ENCODE measurements at places on chromosomes 7 and 10.

- no peak for DNase-seq
These were observed 68.1 kb downstream of the CUZD1 start for GRCh38 chr10:122777515-122778059.

DNA sequence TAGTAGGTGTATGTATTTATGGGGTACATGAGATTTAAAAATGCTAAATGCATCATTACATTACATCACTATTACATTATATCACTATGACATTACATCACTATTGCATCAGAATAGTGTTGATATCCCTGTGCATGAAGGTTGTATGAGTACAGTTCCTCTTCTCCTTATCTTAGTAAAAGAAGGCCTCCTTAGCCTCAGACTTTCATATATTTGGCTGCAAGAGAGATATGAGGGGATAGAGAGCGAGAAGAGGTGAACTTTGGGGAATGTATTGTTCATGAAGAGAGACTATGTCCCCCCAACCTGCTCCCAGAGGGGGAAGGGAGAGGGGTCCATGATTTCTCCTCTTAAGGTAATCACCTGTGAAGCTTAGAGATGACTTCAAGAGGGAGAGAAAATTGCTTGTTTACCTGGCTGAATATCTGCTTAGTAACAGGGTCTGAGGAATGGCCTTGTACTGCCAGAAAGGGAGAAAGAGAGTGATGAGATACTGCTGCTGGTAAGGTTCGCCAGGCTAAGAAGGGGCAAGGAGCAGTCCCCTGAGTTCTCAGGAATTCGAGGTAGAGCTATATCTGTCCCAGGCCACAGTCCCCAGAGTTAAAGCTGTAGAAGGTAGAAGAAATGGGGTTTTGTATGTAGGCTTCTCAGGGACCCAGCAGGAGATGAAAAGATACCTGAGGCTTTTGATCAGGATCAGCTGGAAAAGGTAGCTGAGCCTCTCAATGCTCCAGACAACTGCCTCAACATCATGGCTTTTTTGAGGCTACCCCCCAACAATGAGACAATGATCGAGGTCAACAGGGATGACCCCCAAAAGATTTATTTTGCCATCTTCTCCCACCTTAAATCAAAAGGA lies 168.4 kb upstream of the WNT16 start:
- DNase-seq, result no peak

GRCh38 chr10:78313048-78313381 lies 279.4 kb downstream of the RPS24 start:
- DNase-seq, result no peak

- no peak for DNase-seq
These were observed 47.3 kb upstream of the VIPR2 start for GRCh38 chr7:159192013-159192412.

GRCh38 chr7:15559416-15559928 lies 2.3 kb downstream of the AGMO start:
- no peak for DNase-seq

- DNase-seq, result no peak
These were observed 39.0 kb downstream of the CLEC2L start for GRCh38 chr7:139562491-139562890.

- no peak for DNase-seq
These were observed 82.6 kb downstream of the KCNMA1 start for GRCh38 chr10:77554996-77555397.

DNA sequence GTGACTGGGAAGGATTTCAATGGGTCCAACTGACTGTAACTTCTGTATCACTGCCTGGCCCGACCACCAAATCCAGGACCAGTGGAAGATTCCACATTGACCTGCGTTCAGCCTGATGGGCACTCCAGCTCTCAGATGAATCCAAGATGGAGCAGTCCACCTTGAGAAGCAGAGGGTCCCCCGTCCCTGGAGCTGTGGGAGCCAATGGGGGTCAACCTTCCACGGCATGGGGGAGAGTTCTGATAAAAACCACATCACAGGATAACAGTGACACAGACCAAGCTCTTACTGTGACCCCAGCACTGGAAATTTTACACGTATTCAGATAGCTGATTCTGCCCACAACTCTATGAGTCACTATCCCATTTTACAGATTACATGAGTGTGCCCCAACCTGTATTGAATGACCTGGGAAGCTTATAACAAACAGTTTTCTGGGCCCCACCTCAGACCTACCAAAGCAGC lies 11.2 kb downstream of the ZCCHC24 start:
- no peak for DNase-seq

DNA sequence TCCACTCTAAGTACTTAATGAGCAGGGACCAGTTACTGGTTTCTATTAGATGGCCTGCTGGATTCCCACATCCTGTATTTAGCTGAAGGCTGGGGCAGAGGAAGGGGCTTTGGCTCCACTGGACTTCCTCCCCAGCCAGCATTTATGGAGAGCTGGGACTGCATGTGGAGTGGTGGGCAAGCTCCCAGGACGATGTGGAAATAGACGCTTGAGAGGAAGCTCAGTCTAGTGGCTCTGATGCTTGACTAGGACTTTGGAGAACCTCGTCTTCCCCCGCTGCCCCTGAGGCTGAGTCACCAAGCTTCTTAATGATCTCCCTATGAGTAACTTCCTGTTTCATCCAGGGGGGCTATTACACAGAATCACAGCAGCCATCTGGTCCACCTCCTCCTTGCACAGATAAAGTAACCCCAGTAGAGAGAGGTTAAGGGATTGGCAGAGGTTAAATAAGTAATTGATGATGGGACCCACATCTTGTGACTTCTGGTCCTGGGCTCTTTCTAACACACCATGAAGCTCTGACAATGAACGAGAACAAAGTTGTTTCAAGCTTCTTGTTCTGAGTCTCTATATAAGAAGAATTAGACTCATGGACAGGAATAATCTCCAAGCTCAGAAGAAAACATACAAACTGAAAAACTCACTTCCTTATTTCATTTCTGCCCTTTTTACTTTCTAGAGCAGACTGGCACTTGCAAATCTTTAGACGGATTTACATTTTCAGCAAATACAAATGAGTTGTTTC lies 126.2 kb downstream of the PRPF18 start:
- DNase-seq, result no peak

GRCh38 chr7:76383089-76383944 lies 24.5 kb upstream of the YWHAG start:
- DNase-seq, result no peak

- DNase-seq, result no peak
These were observed 17.0 kb upstream of the LIMK1 start for GRCh38 chr7:74066626-74067025.

DNA sequence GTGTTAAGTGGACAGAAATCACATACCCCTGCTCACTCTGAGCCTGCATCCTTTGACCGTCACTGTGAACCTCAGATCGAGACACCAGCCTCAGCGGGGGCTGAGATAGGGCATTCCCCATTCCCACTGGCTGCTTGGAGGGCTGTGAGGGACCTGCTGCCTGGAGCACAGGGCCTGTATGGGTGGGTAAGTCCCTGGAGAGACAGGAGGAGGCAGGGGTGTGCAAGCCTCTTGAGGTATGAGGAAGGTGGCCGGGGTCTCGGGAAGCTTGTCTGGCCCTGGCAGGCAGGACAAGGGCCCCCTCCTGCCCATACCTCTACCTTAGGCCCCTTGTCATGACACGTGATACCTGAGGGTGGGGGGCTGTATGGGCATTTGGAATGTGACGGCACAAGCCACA lies 187.4 kb downstream of the MGMT start:
- DNase-seq, result no peak

DNA sequence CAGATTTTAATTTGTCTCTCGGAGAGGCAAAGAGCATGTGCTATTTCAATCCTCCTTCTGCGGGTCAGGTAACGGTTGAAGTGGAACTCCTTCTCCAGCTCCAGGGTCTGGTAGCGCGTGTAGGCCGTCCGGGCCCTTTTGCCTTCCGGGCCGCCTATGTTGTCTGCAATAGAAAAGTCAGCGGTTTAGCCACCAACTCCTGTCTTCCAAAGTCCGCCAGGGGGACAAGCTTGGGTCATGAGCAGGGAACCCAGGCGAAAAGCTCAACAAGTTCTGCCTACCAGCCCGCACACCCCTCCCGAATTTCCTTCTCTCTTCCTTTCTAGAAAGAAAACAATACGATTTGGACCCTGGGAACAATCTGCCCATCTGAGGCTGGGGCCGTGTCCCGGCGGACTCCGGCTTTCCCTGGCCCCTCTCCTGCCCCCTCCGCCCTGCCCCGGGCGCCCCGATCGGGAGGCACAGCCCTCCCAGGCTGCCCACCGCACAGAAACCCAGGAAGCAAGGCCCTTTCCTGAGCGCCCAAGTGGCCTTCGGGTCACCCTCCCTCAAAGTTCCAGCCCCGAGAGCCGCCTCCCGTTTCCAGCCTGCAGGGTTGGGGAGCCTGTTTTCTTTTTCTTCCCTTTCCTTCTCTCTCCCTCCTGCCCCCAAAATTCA lies 1.4 kb downstream of the HOXA5 start:
- no peak for DNase-seq

DNA sequence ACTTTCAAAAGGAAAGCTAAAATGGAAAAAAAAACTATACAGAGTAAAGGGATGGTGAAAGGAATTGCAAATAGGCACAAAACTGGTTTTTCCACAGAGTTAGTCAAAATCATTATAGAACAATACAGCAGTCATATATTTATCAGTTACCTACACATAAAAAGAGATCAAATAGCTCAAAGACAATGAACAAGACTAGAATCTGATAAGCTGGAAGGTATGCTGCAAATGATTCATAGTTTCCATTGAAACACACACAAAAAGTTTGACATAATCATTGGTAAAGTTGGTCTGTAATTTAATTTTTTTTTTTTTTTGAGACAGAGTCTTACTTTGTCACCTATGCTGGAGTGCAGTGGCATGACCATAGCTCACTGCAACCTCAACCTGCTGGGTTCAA lies 92.4 kb upstream of the SGCE start:
- no peak for DNase-seq

DNA sequence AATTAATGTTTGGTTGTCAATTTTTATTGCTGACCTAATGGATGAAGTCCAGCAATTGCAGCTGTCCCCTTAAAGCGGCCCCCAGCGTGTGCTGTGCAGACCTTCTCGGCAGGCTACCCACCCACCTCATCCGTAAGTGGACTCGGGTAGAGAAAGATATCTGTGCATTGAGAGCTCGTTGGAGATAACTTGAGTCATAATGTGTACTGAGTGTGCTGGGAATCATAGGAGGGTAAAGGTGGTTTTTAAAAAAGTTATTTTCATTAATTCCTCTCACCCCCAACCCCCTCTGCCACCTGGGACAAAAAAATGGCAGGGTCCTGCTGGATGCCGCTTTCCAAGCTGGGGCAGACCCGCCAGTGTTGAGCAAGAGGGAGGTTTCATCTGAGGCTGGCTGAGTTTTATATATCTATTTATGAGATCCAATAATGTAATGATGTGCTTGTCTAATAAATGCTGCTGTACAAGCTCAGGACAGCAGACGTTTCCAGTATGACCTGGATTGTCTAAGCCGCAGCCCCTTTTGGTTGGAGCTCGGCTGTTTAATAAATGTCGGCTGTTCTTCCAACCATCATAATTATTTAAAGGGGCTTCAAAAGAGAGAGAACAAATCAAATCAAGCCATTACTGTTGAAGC lies 119.1 kb downstream of the NKX6-2 start:
- no peak for DNase-seq

GRCh38 chr7:130429019-130429418 lies 11.8 kb downstream of the CEP41 start:
- no peak for DNase-seq

GRCh38 chr10:285216-285615 lies 150.0 kb downstream of the ZMYND11 start:
- no peak for DNase-seq

DNA sequence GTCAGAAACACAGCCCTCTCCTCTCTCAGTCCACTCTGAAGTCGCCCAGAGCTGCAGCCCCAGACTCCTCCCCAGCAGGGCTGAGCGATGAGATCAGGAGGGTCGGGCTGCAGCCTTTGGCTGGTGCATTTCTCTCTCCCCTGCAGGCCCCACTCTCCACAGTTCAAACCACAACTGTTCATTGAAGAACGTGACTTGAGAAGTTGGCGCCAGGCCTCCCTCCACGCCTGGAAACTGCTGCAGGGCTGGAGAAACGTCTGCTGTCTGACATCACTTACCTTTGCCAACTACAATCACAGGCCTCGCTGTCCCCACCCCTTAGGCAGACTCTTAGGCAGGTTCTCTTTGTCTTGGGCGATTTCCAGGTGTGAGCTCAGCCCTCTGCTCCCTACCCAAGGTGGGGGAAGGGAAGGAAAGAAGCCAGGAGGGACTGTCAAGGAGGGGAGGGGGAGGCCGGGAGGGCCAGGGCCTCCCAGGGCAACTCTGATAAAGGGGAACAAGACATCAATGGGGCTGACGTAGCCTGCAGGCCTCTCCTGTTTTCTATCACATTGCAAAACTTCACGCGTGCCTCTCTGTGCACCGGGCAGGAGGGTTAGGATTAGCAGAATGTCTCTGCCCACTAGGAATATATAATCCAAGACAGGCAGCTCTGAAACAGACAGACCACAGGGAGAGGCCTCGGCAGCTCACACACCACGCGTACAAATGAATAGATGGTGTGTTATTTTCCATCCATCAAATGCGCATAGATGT lies 32.7 kb downstream of the CALML5 start:
- no peak for DNase-seq

DNA sequence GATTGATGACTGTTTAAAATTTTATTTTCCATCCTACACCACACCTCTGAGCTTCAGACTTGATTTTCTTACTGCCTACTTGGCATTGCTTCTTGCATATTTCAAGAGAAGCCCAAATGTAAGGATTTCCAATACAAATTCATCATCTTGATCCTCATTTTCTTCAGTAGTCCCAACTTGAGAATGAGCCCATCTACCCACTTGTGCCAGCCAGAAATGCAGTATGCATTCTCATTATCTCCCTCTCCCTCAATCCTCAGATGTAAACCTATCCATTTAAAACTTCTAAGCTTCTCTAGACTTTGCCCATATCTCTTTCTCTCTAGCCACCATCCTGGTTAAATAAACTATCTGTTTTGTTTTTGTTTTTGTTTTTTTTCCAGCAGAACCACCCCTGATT lies 22.4 kb upstream of the EGFR start:
- DNase-seq, result no peak

DNA sequence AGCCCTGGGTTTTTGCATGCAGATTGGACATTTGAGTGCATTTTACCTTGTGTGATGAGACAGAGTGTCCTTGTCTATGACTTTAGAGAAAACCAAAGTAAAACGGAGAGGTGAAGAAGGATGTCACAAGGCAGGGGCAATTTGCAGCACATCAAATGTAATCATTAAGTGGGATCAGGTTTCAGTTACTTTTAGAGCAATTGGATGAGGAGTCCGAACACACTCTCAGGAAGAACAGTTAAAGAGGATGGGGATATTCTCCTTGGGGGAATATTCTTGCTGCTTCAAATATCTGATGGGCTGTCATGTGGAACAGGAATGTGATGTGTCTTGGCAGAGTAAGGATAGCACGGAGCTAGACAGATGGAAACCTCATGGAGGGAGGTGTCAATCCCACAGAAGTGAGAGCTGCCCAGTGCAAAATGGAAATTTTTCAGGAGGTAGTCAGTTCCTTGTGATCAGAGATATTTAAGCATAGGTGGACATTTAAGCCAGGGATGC lies 757 bp downstream of the RAB19 start:
- DNase-seq, result no peak
